Pancreas (tissue), 10 donors: ENCODE measurements at places on chromosomes 7 and 10. TPM values are rescaled to one million over a fixed set of nuclear protein-coding genes. Genes with fewer than 3 reads are reported as not detected.

DNA sequence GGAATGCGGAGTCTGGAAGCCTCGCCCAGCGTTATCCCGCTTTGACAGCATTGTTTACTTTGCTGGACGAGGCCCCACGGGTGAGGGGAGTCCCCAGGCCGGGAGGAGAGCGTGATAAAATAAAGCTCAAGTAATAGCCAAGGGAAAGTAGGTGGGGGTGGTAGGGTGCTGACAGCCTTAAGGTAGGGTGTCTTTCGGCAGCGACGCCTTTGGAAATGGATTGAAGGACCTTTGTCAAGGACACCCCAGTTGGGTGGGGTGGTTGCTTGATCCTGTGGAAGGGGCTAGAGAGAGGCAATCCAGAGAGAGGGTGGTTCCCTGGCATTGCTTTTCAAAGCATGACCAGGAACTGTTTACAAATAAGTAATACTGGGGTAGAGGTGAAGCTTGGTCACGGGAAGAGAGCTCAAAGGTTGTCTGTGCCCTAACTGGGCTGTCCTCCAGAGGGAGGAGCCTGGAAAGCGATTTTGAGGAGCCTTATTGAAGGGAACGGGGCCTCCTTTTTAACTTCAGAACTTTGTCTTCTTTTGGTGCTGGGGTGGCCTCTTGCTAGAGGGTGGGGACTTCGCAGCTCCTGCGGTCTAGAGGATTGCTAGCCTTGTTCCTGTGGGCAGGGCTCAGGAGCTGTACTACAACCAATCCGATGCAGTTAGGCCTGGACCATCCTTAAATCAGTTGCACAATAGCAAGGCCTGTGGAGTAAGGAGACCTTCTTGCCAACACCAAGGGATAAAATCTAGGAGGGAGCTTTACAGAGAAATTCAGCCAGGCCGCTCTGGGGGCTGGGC lies 1.3 kb downstream of the EIF4EBP2 start:
- peak overlapping the region; percentile 55 for H3K4me3 ChIP-seq
- H3K4me1 ChIP-seq, result peaks cover 12% of the 10 kb centered on the region
- peak overlapping the region; percentile 98 for H3K27ac ChIP-seq
- peak; percentile 69 for DNase-seq

DNA sequence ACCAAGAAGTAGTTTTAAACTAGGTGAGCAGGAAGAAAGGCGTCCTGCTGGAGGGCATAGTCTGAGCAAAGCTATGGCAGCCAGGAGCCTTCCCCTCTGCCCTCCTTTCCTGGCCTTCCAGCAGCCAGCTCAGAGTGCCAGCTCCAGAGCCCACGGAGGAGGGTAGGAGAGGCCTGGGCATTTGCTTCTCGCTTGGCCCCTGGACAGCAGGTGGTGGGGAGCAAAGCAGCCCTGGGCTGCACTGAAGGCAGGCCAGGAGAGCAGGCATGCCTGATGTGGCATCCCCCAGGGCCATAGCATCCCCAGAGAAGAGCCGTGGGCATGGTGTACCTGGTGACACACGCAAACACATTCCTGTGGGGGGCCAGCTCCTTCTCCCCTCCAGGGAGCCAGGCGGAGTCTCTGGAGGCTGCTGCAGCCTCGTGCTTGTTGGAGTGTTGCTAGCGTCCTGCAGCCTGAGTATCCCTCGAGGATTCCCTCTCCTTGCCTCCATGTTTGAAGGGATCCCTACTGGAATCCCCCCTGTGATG lies 43.9 kb downstream of the CDH23 start:
- no peaks in the 10 kb centered on the region for H3K36me3 ChIP-seq
- no peak overlapping the region for H3K4me3 ChIP-seq
- DNase-seq, result no peak
- no peaks in the 10 kb centered on the region for H3K27me3 ChIP-seq

DNA sequence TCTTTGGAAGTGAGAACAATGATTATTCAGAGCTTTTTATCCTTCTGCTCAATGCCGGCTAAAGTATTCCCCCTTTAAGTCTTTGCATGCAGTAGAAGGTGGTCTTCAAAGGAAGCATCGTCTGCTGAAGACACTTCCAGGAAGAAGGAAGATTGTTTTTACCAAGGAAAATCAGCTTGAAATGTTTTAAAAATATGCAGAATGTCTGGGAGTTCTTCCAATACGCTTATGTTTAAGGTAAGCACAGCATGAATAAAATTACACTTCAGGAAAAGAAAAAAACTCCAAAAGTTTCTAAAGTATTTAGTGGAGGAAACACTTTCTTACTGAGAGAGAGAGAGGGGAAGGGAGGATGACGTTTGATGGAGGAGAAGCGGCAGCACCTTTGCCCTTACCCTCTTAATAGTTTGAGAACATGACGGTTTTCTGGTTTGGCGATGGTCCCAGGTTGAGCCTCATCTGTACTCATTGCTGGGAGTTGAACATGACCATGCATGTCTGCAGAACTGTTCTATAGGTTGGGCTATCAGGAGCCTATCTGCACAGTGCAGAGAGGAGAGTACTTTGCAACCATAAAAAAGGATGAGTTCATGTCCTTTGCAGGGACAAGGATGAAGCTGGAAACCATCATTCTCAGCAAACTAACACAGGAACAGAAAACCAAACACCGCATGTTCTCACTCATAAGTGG lies 338.1 kb downstream of the ACTR3B start:
- no peak overlapping the region for H3K4me3 ChIP-seq
- no peak overlapping the region for H3K27ac ChIP-seq
- H3K36me3 ChIP-seq, result no peaks in the 10 kb centered on the region
- H3K27me3 ChIP-seq, result no peaks in the 10 kb centered on the region
- H3K4me1 ChIP-seq, result no peaks in the 10 kb centered on the region

DNA sequence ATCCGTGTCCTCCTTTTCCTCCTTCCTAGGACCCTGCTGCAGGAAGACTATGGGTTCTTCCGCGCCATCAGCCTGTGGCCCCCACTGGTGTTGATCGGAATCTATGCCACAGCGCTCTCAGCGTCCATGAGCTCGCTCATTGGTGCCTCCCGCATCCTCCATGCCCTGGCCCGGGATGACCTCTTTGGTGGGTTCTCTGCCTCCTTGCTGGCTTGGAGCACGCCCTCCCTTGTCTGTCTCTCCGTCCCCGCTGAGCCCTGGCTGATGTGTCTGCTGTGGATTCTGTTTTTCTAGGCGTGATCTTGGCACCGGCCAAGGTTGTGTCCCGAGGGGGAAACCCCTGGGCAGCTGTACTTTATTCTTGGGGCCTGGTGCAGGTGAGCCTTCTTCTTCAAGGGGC lies 7.3 kb upstream of the TRIP6 start:
- peaks cover 6% of the 10 kb centered on the region for H3K4me1 ChIP-seq
- DNase-seq, result no peak
- no peaks in the 10 kb centered on the region for H3K27me3 ChIP-seq
- H3K36me3 ChIP-seq, result no peaks in the 10 kb centered on the region
- H3K4me3 ChIP-seq, result no peak overlapping the region

DNA sequence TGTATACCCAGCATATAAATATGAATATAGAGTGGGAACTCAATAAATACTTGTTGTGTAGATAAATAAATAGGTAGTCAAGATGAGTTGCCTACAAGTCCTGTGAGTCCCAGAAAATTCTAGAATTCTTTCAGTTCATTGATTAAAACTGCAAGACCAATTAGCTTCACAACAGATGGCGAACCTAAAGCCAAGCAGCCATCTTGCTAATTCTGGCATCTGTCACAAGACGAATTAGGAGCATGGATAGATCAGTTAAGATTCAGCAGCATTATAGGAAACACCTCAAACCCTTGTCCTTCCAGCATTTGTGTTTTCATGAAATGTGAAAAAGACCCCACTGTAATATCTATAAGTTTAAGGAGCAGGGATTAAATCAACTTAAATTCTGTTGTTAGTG lies 552.7 kb downstream of the MAGI2 start:
- H3K4me3 ChIP-seq, result no peak overlapping the region
- H3K27ac ChIP-seq, result no peak overlapping the region
- H3K27me3 ChIP-seq, result no peaks in the 10 kb centered on the region

DNA sequence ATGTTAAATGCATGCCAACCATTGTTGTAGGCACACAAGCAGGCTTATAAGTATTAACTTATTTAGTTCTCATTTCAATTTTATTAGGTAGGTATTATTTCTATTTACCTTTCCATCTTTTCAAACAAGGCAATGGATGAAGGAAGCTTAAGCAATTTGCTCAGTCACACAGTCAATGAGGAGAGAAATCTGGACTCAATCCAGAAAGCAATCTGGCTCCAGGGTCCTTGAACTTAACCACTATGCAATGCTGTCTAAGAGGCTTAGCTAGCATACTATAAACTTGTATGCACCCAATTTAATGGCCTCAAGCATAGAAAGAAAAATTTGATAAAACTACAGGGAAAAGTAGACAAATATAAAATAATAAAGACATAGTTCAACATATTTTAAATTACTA lies 88.6 kb downstream of the VWDE start:
- no peak overlapping the region for H3K27ac ChIP-seq
- no peak for DNase-seq
- H3K27me3 ChIP-seq, result no peaks in the 10 kb centered on the region
- H3K36me3 ChIP-seq, result no peaks in the 10 kb centered on the region
- no peaks in the 10 kb centered on the region for H3K4me1 ChIP-seq

DNA sequence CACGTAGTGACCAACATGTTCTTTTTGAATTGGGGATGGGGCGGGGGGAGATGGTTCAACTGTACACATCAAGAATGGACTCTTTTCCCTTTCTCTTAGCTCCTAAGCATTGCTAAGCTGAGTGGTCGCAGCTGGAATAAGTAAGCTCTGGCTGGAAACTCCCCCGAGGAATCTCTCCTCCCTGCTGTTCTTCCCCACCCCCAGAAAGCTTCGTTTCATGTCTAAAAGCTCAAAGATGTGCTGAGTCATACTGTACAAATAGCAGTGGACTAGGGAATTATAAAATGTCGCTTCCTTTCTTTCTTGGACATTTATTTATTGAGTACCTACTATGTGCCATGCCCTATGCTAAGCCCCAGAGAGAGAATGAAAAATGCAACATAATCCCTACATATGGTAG lies 191.1 kb upstream of the ADO start:
- H3K4me1 ChIP-seq, result no peaks in the 10 kb centered on the region
- H3K4me3 ChIP-seq, result no peak overlapping the region
- no peaks in the 10 kb centered on the region for H3K27me3 ChIP-seq
- H3K27ac ChIP-seq, result no peak overlapping the region
- H3K36me3 ChIP-seq, result no peaks in the 10 kb centered on the region

- H3K4me3 ChIP-seq, result no peak overlapping the region
- no peaks in the 10 kb centered on the region for H3K36me3 ChIP-seq
- no peaks in the 10 kb centered on the region for H3K27me3 ChIP-seq
Observed at GRCh38 chr7:117098457-117098856, 145.2 kb downstream of the ST7 start.

- H3K27ac ChIP-seq, result no peak overlapping the region
- H3K4me1 ChIP-seq, result no peaks in the 10 kb centered on the region
- no peak for DNase-seq
- H3K36me3 ChIP-seq, result no peaks in the 10 kb centered on the region
- H3K27me3 ChIP-seq, result no peaks in the 10 kb centered on the region
- no peak overlapping the region for H3K4me3 ChIP-seq
Observed at GRCh38 chr10:44809647-44810046, 101.5 kb upstream of the TMEM72 start.

- H3K27me3 ChIP-seq, result no peaks in the 10 kb centered on the region
- no peaks in the 10 kb centered on the region for H3K36me3 ChIP-seq
- no peak for DNase-seq
- H3K27ac ChIP-seq, result no peak overlapping the region
- H3K4me3 ChIP-seq, result no peak overlapping the region
- no peaks in the 10 kb centered on the region for H3K4me1 ChIP-seq
Observed at GRCh38 chr7:100044718-100045117, 4.9 kb upstream of the ZSCAN21 start.

- no peaks in the 10 kb centered on the region for H3K4me1 ChIP-seq
- no peaks in the 10 kb centered on the region for H3K36me3 ChIP-seq
- no peaks in the 10 kb centered on the region for H3K27me3 ChIP-seq
- no peak overlapping the region for H3K4me3 ChIP-seq
Observed at GRCh38 chr7:128055637-128056036, 24.4 kb upstream of the LRRC4 start.

DNA sequence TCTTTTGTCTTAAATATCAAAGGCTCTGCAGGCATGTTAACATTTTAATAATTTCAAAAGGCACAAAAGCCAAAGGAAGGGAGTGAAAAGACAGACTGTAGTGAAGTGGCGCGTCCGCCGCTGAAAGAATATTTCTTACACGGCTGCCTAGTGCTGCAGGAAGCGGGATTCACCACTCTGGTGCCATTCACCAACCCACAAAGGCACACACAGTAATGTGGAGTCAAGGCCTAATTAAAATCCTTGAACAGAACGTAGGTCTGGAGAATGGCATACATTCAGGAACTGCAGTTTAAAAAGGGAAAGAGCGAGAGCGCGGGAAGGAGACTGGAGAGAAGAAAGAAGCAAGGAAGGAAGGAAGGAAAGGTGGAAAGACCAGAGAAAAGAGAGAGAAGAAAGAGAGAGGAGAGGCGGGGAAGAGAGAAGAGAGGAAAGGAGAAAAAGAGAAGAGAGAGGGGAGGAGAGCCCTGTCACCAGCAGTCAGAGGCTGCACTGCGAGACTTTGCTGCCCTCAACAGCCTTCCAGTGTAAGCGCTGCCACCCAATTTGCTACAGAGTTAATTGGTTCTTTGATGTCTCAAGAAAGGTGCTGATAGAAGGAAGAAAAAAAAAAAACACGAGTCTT lies 554.0 kb downstream of the MDFIC start:
- H3K27me3 ChIP-seq, result peaks cover 17% of the 10 kb centered on the region
- H3K4me3 ChIP-seq, result no peak overlapping the region
- no peak for DNase-seq
- H3K4me1 ChIP-seq, result no peaks in the 10 kb centered on the region
- H3K36me3 ChIP-seq, result no peaks in the 10 kb centered on the region

DNA sequence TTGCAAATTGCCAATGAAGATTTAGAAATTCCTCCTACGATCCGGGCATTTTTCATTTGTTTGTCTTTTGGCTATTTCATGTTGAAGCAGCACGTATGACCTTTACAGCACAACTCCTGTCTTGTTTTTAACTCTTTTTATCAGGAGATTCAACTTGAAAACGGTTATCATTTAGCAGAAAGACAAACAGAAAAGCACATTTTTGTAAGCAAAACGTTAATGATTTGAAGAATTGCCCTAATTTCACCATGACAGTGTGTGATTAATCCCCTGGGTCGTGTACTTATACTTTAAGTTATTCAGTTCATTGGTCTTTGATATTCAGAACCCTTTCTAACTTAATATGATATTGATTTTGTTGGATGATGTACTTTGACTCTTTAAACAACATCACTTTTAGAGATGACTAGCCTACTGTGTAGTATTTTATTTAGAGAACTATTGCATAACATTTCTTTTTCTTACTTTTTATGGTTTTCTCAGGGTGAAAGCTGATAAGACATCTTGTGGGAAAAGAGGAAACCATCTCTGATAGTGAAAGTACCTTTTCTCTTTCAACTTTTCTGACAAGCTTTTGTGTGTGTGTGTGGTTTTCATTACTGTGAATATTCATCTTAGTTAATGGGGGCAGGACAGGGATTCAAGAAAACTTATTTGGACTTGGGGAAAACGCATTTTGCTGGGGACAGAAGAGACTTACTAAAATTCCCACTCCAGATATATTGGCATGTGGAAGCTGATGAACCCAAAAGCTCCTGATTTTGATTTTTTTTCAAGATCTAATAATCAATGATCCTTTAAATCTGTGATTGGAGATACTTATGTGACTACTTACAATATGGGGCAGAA lies 8.1 kb downstream of the HHEX start:
- no peaks in the 10 kb centered on the region for H3K27me3 ChIP-seq
- DNase-seq, result no peak
- no peaks in the 10 kb centered on the region for H3K36me3 ChIP-seq
- no peak overlapping the region for H3K4me3 ChIP-seq
- H3K4me1 ChIP-seq, result peaks cover 10% of the 10 kb centered on the region

Gene PCDH15
- total RNA-seq, result not detected

Gene SCD
- total RNA-seq, result 13.3 TPM

Gene ZNF33B
- 40.8 TPM for total RNA-seq

Gene SLC26A3
- total RNA-seq, result 1.1 TPM

Gene TFEC
- 4.1 TPM for total RNA-seq

Gene CEP55
- 0.20 TPM for total RNA-seq

Gene ZNF503
- 18.3 TPM for total RNA-seq
